ENCODE measurements at places on chromosomes 1 and 21.

GRCh38 chr1:84841971-84842370 is 51.0 kb downstream of the LPAR3 start:
- no peak for DNase-seq

DNA sequence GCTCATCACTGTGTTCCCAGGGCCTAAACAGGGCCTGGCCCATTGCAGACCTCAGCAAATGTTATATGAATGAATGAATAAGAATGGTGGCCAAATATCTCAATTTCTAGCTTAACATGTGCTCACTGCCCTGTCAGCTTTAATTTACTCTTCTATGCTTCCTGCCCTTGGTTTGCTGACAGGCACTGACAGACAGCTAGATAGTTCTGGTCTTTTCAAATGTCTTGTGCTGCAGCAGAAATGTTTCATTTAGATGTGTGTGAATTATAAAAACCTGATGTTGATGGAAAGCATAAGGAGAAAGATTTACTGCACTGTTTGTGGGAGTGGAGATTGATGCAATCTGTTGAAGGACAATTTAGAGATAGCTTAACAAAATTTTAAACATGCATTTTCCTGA is 48.9 kb downstream of the LPAR3 start:
- no peak for DNase-seq

GRCh38 chr1:6397844-6398441 is 4.4 kb upstream of the ACOT7 start:
- no peak for DNase-seq

DNA sequence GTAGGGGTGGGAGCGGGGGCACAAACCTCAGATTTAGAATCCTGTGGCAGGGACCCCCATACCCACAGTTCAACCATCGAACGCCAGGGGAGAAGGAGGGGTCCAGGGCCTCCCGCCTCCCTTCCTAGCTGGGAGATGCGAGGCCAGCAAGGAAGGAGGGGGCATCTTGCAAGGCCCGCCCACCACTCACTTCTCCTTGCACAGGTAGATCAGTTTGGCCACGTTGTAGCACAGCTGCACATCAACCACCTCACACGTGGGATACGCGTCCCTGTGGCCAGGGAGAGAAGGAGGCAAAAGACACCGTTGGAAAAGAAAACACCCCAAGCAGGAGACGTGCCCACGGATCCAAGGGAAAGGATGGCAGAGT is 19.6 kb downstream of the TMEM63A start:
- DNase-seq, result no peak

DNA sequence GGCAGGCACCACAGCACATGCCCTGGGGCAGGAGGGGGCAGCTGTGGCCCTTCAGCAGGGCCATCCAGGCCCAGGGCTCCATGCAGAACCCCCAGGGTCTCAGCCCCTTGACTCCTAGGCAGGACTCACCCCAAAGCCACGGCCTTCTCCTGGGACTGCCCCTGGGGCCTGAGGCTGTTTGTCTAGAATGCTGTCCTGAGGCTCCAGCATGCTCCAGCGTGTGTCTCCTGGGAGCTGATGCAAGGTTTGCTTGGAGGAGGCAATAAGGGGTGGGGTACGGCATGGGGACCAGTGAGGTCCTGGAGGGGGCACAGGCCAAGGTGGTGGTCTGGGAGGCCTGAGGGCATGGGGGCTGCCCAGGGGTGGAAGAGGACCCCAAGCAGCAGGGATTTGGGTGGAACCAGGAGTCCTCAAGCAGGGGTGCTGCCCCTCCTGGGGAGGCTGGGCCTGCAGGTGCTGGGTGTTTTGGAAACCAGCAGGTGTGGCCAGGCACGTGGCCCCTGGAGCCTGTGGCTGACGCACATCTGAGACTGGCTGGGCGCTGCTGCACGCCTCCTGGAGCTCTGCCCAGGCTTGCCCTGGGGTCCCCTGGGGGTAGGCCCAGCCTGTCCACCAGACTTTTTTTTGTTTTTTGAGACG is 7.8 kb upstream of the CALML6 start:
- DNase-seq, result no peak

DNA sequence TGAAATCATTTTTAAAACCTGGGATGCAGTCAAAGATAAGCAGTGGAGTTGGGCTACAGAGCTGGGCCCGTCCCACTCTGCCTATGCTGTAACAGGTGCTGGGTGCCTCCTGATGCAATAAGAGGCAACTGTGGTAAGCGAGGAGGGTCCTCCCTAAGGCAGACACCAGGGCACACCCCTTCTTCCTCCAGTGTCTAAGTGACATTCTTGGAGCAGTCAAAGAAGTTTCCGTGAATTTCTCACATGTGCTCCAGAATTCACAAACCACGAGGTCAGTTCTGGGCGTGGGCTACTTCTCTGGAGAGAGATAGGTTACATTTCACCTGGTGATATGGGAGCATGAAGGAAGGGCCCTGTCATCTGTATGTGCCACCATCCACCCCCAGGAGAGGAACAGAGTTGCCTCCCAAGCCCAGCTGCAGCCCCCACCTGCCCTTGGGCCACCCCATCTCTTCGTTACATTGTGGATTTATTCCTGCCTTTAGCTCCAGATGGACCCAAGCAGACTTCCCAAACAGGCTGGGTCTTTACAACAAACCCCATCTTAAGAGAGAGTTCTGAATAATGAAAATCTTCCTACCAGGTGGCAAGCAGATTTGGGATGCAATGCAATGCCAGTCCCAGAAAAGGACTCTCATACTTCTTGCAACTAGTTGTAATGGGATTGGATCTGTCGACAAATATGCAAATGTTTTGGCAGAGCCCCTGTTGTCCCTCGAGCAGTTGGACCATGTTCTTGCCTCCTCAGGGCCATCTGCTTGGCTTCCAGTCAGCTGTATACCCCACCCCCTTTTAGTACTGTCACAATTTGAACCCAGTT is 82.5 kb upstream of the CNTN2 start:
- DNase-seq, result no peak

GRCh38 chr1:208088319-208088718 is 155.9 kb downstream of the PLXNA2 start:
- no peak for DNase-seq

- no peak for DNase-seq
These were observed 43.4 kb downstream of the HSD3B1 start for GRCh38 chr1:119550381-119550780.

- DNase-seq, result no peak
These were observed 146.2 kb downstream of the PLPP3 start for GRCh38 chr1:56433056-56433577.

- no peak for DNase-seq
These were observed 102.8 kb downstream of the RHOU start for GRCh38 chr1:228837817-228838716.

- DNase-seq, result no peak
These were observed 195.5 kb upstream of the NCAM2 start for GRCh38 chr21:20802631-20803260.

DNA sequence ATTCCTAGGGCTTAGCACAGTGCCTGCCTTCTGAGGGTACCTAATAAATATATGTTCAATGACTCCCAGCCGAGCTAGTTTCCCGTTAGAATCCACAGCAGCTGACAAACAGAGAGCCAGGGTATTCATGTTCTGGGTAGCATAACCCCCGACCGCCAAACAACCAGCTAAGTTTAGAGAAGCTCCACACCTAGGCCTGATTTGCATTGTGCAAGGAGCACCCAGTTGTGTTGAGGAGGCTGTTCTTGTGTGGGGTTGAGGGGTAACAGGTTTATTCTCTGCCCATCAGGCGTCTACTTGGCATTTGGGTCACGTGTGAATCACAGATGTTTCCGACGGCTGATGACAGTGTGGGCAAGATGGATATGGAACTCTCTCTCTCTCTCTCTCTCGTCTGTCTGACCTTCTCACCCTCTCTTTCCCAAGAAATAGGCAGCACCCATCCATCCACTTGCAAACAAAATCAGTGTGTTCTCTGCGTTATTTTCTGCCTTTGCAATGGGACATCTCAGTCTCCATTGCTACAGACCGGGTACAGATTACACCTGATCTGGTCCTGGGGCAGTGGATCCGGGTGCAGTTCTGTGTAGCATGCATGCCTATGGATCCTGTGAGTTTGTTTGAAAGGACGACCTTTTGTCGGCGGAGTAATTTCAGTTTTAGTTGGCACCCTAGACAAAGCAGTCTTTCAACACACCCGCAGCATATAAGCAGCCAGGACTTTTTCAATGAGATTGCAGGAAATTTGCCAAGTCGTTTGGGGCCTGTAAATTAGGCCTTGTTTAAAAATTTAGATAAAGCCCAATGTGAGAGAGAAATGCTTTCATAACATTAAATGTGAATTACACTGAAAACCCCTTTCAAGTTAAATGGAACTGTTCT is 29.4 kb downstream of the KAZN start:
- DNase-seq, result no peak

- DNase-seq, result no peak
These were observed 120.1 kb downstream of the ASTN1 start for GRCh38 chr1:177044390-177044789.

DNA sequence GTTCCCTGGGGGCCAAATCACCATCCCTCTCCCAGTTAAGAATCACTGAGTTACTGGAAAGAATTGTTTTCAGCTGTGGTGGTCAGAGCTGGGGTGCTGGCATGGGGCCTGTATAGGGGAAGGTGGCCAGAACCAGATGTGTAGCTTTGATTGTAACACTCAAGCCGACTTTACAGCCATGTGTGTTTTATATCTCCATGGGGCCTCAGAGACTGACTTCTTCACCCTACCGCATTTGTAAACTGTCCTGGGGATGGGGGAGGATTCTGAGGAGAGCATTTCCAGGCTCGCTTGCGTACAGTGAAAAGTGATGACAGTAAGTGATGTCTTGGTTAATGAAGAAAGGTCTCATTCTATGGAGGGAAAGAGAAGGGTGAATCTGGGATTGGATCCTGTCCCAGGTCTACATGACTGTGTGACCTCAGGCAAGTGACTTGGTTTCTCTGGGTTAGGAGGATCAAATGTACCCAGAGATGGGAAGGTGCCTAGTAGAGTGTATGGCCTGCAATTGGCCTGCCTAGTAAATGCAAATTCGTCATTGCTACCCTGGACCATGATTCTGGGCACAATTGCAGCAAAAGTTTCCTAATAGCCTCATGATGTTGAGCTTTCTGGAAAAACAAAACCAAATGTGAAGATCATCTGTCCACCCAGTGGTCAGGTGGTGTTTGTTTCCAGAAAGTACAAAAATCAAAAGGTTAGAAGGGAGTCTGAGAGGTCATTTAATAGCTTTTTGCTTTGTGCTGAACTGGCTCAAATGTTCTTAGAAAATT is 49.7 kb upstream of the RCC2 start:
- no peak for DNase-seq

DNA sequence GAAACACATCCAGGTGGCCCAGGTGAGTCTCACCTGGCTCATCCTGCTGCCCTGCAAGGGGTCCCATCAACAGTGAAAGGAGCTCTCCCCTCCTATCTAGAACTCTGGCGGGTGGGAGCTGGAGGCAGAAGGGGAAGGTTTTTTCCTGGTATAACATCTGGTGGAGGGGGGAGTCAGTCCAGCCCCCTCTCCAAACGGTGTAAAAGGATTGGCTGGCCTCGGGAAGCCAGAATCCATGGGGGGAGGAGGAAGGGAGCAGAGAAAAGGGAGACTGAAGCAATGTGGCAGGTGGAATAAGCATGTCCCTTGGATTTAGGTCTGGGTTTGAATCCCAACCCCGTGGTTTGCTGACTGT is 1.2 kb upstream of the CAMK2N1 start:
- no peak for DNase-seq

GRCh38 chr1:19328486-19328885 is 16.4 kb downstream of the SLC66A1 start:
- DNase-seq, result no peak

- DNase-seq, result no peak
These were observed 61.0 kb downstream of the SYT14 start for GRCh38 chr1:209999005-209999404.

- DNase-seq, result no peak
These were observed 115.7 kb downstream of the SLC5A9 start for GRCh38 chr1:48338257-48338656.

DNA sequence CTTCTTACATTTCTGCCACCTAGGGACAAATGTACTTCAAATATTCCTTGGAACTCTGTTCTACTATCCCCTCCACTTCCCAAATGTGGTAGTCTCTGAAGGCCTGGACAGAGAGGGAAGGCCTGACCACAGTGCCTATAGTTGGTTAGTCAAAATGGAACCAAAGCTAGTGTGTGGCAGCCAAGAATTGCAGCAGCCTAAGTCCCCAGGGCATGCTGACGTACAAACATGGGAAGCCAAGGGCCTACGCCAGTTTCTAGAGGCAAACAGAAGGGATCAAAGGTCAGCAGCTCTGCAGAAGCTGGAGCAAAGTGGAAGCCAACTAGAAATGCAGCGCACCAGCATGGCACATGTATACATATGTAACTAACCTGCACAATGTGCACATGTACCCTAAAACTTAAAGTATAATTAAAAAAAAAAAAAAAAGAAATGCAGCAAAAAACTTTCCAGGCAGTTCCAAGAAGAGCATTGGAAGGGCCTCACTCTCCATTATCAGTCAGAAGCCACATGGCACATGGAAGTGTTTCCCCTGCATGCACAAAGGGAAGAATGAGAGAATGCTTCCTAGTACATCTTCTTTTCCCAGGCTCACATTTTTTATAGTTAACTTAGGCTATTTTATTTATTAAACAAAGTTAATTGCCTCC is 39.4 kb upstream of the GADD45A start:
- no peak for DNase-seq

- DNase-seq, result no peak
These were observed 114.3 kb downstream of the NPHP4 start for GRCh38 chr1:5877683-5878530.

DNA sequence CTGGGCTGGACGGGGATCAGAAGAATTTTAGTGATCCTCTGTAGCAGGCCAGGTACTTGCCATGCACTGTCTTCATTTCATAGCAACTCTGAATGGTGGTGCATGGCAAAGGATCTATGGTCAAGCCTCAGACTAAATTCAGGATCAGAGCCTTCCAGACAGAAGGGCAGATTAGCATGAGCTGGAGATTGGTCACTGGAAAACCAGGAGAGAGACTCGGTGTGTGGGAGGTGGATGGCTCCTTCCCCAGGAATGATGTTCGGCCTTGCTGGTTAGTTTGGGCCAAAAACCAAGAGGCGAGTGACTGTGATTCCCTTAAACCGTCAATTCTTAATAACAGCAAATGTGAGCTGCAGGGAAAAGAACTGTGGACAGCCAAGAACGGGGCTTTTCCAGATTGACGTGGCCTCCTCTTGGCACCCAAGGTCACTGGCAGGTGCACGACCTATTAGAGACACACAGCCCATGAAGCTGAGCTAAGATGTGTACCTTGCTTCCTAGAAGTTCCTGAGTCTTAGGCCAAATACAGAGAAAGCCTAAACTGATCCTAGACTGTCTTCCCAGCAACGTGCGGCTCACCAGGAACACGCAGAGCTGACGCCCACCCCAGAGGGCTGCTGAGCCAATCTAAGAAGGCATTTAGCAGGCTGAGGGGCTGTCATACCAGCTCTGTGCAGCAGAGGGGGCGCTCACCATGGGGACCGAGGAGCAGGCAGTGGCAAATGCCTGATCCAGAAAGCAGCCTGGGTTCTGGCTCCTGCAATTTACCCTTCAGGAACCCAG is 18.5 kb downstream of the ALDH4A1 start:
- no peak for DNase-seq
